T-helper 17 cell (primary cell): ENCODE measurements at places on chromosomes 1 and 21.

DNA sequence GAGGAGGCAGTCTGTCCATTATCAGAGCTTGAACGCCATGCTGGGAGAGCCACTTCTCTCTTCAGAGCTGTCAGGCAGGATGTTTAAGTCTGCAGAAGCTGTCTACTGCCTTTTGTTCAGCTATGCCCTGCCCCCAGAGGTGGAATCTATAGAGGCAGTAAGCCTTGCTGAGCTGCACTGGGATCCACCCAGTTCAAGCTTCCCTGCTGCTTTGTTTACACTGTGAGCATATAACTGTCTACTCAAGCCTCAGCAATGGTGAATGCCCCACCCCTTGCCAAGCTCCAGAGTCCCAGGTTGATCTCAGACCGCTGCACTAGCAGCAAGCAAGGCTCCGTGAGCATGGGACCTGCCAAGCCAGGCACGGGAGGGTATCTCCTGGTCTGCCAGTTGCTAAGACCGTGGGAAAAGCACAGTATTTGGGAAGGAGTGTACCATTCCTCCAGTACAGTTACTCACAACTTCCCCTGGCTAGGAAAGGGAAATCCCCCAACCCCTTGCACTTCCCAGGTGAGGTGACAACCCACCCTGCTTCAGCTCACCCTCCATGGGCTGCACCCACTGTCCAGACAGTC is 32.5 kb downstream of the RGS13 start:
- no peak for DNase-seq

DNA sequence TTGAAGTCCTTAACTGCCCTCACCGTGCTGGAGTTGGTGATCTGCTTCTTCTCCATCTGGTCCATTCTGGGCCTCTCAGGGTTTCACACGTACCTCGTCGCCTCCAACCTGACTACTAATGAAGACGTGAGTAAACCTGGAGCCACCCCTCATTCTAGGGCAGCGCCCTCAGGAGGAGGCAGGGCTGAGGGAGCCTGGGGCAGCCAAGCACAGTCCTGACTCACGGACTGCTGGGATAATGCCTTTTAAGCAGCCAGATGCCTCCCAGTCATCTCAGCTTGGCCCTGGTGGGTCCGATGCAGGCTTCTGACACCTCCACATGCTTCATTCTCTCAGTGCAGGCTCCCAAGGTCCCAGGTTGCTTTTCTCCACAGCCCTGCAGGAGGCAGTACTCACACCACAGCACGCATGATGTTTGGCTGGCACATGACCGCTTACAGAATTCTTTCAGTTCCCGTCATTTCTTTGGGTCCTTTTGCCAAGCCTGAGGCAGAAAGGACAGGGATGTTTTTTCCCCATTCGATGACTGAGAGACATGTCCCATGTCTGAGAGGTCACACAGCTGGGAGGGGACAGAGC is 11.8 kb upstream of the SFN start:
- no peak for DNase-seq

DNA sequence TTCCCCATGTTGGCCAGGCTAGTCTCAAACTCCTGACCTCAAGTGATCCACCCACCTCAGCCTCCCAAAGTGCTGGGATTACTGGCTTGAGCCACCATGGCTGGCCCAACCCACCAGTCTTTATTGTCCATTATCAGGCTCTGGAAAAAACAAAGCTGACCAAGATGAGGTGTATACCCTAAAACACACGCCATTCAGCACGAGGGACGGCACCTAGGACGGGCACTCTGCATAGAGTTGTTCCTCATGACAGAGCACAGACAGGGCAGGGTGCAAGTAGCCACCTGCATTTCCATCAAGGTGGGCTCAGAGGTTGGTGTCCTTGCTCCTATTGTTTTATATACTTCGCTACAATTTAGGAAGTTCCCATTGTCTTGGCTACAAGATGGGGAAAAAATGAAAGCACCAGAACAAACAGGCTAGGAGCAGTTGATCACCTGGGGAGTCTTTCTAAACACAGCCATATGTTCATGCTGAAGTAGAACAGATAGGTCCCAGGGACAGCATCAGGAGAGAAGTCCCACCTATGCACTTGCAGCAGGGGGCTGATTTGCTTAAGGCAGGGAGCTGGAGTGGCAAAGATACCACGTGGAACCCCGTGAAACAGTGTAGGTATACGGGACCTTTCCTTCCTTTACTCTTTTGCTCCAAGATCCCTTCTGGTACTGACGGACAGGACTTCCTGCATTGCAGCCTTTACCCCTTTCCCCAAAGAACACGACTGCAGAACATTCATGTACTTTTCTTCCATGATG is 4.5 kb downstream of the KRTCAP2 start:
- DNase-seq: no peak

- DNase-seq: no peak
Observed at GRCh38 chr1:3251807-3252428, 182.9 kb downstream of the PRDM16 start.

GRCh38 chr21:17105932-17106331 is 406.9 kb upstream of the CXADR start:
- DNase-seq: no peak

- no peak for DNase-seq
Observed at GRCh38 chr1:4066860-4067599, 167.0 kb upstream of the C1orf174 start.

DNA sequence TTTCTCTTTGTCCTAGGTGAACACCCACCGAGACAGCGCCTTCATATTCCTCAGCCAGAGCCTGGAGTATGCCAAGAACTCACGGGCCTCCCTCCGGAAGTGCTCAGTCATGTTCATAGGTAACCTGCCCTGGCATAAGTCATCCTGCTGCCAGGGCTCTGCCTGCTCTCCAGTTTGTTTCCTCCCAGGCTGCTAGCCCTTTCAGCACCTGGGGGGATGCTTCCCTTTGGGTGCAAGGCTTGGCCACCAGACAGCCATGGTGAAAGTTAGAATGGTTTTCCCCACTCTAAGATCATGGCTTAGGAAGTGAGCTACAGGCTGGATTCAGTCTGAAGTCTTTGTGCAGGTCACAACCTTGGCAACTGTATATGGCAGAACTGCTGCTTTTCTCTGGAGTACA is 9.2 kb upstream of the TTC4 start:
- DNase-seq: no peak

DNA sequence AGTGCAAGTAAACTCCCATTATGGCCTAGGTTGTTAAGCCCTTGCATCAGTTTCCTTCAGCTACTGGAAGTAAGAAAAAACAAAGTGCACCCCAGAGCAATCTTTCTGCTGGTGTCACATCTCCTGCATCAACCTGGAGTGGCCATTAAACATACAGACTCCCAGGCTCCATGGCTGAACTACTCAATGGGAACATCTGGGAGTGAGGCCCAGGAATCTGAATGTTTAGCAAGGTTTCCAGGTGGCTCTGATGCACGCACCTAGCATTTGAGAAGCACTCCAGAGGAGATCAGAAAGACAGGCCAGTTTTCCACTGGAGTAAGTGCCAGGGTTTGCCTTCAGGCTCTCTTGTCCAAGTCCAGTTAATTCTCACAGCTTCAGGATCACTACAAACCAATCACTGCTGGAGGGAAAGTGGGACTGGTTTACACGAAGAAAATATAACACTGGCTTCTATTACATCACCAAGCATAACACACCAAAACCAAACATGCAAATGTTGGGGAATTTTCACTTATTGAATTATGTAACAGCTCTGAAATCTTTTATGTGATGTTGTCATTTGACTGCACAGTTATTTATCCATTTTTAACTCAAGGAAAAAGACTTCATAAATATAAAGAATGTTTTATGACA is 22.3 kb upstream of the ABCA4 start:
- no peak for DNase-seq

DNA sequence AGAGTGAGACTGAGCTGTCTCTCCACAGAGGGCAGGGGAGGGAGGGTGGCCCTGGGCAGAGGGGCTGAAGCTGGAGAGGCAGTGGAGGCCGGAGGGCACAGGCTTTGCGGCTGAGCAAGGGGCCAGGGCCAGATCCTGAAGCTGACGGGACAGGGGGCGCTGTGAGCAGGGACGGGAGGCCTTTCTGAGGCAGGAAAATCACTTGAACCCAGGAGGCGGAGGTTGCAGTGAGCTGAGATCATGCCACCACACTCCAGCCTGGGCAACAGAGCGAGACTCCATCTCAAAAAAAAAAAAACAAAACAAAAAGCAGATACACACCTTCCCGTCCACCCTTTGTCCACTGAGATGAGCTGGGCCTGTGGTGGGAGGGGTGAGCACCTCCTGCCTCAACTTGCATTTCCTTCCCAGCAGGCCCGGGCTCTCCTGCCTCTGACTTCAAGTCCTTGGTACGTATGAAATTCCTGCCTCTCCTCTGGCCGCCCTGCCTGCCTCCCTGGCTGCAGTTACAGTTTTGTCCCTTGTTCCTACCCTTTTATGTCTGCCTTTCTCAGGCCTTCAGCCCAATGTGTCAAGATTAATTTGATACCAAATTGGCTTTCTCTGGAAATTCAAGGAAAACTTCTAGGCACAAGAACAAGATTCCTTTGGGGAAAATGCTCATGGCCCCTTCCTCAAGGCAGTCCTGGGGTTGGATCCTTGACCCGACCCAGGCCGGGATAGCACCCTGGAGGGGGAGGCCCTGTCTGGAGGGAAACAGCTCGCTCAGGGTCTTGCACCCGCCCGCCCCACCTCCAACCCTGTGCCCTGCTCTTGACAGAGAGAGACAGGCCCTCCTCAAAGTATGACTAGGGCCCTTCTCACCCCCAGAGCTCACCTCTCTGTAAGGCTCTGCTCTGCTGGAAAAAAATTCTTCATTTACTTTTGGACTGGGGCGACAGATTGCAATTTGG is 11.2 kb upstream of the ADAMTSL4 start:
- DNase-seq: no peak

- no peak for DNase-seq
Observed at GRCh38 chr1:181033799-181034451, at the start of gene MR1. MR1 (plus strand) TSS chr1:181033983; CDS start chr1:181034008, 25 bp downstream.

DNA sequence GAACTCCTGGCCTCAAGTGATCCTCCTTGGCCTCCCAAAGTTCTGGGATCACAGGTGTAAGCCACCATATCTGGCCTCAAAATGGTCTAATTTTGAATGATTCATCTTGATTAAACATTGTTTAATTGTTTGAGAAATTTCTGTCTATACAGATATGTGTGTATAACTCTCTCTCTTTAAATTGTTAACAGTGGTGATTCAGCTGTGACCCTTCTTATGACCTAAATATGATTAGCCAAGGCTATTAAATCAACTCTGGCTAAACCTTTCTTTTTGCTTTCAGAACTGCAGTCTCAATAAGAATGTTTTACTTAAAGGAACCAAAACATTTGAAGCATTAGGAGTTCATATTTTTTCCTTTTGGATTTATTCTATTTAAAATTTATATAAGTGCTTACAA is 19.2 kb upstream of the B3GALT5 start:
- DNase-seq: no peak

GRCh38 chr1:40692429-40692895 is 958 bp downstream of the NFYC start:
- DNase-seq: no peak

- no peak for DNase-seq
Observed at GRCh38 chr1:226919587-226919986, 20.5 kb upstream of the COQ8A start.
